ENCODE measurements at places on chromosomes 6 and 20.

DNA sequence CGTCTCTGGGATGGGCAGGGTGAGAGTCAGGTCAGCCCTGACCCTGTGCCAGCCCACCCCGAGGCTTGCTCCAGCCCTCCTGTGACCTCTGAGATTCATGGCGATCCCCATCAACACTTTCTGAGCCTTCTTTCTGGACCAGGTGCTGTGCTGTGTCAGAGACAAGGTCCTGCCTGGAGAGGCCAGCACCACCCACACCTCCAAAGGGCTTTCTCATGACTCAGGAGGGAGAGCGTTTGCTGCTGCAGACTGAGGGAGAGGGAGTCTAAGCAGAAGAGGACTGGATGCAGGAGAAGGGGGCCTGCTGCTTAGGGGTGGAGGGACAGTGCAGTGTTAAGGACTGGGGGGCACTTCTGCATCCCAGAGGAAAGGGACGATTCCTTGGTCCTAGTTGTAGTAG is 193.5 kb downstream of the LRFN2 start:
- no peak for DNase-seq

- DNase-seq = no peak
Observed at GRCh38 chr20:33531047-33531877, 41.4 kb downstream of the CBFA2T2 start.

GRCh38 chr6:25821341-25821740 is 10.5 kb downstream of the SLC17A1 start:
- DNase-seq = no peak

GRCh38 chr20:44552050-44552449 is 30.2 kb upstream of the SERINC3 start:
- no peak for DNase-seq

DNA sequence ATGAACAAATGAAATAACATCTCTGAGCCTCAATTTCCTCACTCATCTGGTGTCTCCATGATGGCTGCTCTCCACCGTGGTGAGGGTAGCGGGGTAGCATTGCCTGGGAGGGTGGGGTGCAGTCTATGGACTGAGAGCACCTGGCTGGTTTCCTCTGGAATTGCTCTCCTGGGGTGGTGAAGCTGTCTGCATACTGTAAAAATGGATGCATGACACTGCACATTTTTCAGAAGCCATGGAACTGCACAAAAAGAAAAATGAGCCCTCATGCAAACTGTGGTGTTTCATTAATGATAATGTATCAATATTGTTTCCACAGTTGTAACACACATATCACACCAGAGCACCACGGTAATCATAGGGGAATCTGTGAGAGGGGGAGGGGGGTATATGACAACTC is 12.1 kb upstream of the ITPR3 start:
- DNase-seq = no peak

DNA sequence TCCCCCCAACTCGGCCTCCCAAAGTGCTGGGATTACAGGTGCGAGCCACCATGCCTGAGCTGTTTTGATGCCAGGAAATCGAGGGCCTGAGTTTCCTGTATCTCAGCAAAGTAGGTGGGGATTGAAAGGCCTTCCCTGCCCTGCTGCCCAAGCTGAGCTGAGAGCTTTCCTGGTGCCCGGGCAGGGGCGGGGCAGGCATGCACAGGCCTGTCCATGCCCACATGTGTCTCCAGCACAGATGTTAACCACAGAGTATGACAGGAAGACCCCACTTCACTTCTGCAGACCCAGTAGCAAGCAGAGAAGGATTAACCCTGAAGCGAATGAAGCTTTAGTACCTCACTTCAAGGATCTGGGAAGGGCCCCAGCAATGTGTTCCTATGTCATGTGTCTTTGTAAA is 66.0 kb downstream of the GPR6 start:
- DNase-seq = no peak

- DNase-seq = no peak
Observed at GRCh38 chr20:48457193-48458002, 370.4 kb downstream of the PREX1 start.

- DNase-seq = no peak
Observed at GRCh38 chr6:167469672-167470071, 144.8 kb downstream of the TTLL2 start.

DNA sequence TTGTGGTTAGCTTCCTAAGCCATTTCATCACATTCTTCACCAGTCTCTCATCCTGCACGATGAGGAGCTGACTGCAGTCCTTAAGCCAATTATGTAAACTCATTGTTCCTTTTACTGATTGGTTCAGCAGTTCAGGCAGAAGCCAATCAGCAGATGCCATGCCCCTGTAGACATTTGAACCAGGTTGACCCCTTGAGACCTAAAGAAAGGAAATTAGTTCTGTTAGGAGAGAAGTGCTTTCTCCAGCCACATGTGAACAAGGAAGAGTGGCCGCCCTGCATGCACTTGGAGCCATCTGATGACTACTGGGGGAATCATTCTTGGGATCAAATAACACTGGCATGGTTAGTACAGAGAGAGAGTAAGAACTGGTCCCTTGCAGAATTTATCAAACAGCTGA is 535.2 kb upstream of the ID4 start:
- DNase-seq = no peak

DNA sequence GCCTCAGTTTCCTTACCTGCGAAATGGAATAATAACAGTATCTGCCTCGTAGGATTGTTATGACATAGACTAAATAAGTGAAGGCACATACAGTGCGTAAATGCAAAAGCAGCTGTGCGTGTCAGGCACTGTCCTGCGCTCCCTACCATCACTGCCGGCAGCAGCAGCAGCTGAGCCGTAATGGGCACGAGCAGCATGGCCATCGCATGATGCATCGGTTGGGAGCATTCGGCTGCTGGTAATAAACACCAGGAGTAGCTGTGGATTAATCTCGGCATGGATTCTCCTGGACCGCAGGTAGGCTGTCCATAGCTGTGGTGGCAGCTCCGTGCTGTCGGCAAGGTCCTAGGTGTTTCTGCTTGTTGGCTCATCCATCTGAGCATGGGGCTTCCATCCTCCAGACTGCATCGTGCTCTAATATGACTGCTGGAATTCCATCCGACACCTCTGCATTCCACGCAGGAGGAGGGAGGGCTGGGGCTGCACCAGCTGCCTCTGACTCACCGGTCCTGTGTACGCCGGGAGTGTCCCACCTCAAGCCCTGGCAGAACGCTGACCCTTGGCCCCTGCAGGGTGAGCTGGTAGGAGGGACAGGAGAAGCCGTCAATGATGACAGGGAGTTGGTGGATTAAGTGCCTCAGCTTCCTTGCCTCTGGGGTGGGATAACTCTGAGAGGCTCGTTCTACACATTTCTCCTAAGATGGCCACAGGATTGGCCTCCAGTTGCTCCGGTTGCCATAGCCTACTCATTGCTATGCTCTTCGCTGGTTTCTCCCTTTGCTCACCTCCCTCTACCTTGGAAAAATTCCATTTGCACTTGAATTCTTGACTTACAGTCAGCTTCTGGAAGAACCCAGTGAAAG is 100.9 kb upstream of the PMEPA1 start:
- no peak for DNase-seq

DNA sequence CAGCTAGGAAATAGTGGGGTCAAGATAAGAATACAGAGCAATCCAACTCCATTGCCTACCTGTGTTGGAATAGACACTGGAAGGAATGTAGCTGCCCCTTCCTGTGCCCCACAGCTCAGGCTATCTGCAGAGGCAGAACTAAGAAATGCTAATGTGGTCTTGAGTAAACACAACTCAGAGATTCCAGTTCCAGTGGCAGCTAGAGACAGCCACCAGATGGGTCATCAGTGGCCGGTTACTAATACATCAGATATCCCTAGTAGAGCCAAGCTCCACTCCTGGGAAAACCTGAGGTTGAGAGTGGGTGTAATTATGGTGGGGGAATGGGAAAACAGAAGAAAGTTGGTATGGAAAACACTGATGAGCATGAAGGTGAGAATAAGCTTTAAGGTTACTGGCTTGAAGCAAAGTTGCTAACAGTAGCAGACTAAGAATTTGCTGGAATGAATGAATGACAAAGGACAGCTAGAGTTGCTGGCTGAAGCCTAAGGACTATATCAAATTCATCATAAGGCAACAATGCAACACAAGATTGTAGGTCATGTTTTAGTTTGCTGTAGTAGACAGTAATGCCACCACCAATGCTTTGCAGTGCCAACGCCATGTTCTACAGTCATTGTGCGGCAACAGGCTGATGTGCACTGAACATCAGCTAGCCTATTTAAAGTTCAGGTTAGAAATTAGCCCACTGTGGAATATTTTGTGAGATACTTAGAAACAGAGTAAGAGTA is 28.3 kb upstream of the FAM83C start:
- no peak for DNase-seq

GRCh38 chr6:241336-241865 is 50.9 kb upstream of the DUSP22 start:
- no peak for DNase-seq

DNA sequence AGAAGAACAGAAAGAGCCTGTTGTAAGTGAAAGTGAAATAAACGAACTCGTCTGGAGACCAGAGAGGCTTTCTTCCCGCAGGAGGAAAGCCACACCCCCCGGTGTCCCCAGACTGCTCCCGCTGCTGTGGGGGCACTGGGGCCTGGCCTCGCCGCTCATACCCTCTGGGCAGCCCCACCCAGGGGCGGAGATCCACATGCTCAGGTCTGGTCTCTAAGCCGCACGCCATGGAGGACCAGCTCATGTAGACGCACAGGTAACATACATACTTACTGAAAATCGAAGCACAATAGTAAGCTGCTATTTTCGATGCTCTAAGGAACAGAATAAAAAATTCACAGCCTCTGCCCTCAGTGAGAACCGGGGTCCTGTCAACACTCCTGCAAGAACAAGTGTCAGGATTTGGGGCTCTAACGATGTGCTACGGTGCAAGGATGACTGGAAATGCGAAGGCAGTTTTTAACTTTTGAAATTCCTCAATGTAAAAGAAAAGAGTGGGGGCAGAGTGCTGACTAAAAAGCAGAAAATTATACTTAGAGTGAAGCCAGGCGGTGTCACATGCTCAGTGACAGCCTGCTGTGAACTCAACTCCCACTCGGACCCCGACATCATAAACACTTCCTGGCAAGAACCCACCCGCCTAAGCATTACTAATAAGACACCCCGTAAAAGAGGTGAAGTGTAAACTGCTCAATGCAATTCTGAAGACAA is 110.5 kb downstream of the IRF4 start:
- no peak for DNase-seq

DNA sequence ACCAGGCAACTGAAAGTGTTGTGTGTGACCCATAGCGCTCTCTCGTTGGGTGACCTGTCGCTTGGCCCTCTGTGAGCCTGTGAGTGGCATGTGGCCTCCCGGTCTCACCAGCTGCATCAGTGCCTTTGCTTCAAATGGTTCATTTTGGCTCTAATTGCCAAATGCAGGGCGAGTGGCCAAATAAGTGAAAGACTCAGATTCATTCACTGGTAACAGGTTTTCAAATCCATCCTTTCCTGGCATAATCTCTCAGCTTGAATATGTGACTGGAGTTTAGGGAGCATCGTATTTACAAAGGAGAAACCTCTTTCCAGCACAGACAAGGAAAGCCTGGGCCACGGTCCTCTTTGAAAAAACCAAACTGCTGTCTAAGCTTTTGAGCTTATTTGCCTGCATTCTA is 321.6 kb upstream of the QKI start:
- DNase-seq = no peak

All from COR-L47 (cell line).